Naive thymus-derived CD8-positive, alpha-beta T cell (primary cell): ENCODE measurements at places on chromosomes 13 and 19.

DNA sequence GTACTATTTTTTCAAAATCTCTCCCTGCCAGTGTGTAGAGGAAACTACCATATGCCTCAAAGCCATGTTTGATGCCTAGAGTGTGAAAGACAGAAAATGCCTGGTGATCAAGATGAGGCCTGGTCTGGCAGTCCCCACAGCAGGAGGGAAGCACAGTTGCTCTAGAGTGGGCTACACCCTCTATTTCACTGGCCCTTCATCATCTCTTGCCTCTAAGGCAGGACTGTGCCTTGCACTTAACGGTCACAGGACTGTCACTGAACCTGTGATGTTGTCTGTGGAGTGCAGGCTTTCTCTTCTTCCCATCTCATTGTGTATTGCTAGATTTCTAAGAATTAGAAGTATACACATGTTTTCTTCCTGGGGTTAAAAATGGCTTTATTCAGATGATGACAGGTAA is 16.3 kb downstream of the POLR1D start:
- H3K4me3 ChIP-seq = no peak overlapping the region
- peaks cover 75% of the 10 kb centered on the region for H3K4me1 ChIP-seq
- no peaks in the 10 kb centered on the region for H3K27me3 ChIP-seq

DNA sequence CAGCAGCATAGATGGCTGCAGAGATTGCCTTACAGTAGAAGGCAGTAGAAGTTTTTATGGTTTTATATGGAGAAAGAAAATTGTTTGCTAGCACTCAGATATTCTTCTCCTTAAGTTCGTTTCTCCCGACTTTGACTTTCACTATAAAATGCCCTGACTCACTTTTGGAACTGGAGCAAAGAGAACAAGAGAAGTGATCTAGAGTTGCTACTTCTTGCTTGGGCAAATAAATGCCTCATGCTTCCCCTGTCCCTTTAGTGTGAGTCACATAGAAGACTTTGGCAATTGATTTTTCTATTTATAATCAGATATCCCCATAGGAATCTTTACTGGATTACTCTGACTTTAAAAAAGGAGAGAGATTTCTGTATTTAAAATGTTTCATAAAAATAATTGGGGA is 46.9 kb downstream of the ITGBL1 start:
- H3K4me1 ChIP-seq = no peaks in the 10 kb centered on the region
- no peaks in the 10 kb centered on the region for H3K36me3 ChIP-seq
- H3K27ac ChIP-seq = no peak overlapping the region

DNA sequence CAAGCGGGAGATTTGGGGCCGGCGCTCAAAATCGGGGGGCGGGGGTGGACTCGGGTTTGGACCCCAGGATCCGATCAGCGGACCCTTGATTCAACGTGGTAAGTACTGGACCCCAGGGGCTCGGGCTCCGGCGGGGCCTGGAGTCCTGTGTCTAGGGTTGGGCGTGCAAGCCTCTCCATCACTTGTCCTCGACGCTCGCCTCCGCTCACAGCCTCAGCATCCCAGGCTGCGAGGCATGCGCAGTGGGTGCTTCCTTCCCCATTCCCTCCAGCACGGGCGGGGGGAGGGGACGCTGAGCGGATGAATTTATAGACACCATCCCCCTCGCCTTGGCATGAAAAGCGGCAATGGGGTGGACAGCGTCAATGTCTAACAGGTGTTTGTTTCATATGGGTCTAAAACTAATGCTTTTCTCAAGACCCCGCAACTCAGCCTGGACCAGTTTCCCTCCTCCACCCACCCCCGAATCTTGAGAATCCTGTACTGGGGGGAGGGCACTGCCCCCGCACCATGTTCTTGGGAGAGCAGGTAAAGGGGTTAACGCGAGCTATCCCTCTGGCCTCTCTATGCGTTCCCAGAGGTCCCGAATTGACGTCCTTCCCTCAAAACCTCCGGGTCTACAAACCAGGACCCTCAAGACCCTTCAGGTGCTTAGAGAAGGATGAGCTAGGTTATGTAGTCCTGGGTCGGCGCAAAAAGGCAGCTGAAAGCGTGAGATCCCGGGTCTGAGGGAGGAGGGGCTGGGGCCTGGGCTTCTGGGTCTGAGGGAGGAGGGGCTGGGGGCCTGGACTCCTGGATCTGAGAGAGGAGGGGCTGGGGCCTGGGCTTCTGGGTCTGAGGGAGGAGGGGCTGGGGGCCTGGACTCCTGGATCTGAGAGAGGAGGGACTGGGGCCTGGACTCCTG is 579 bp downstream of the CPT1C start:
- peak overlapping the region; percentile 92 for H3K4me3 ChIP-seq
- peak overlapping the region; percentile 93 for H3K27ac ChIP-seq

GRCh38 chr13:94620286-94620896 is 18.7 kb downstream of the GPR180 start:
- H3K36me3 ChIP-seq = no peaks in the 10 kb centered on the region
- no peak overlapping the region for H3K27ac ChIP-seq
- H3K27me3 ChIP-seq = no peaks in the 10 kb centered on the region
- DNase-seq = no peak

DNA sequence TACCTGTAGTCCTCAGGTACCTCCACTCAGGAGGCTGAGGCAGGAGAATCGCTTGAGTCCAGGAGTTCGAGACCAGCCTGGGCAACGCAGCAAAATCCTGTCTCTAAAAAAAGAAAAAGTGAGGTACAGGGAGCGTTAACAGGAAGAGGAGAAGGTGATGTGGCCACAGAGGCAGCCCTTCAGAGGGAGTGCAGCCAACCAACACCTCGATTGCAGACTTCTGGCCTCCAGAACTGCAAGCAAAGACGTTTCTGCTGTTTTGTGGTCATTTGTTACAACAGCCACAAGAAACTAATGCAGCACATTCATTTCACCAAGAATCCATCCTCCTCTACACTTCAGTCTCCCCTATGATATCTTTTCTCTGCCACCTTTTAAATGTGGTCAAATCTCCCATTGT is 145.2 kb downstream of the USP12 start:
- H3K36me3 ChIP-seq = no peaks in the 10 kb centered on the region
- peaks cover 7% of the 10 kb centered on the region for H3K4me1 ChIP-seq
- no peak overlapping the region for H3K4me3 ChIP-seq
- H3K27me3 ChIP-seq = peaks cover 28% of the 10 kb centered on the region
- H3K27ac ChIP-seq = peak overlapping the region; percentile 66

GRCh38 chr13:93690139-93690538 is 463.5 kb downstream of the GPC6 start:
- H3K36me3 ChIP-seq = no peaks in the 10 kb centered on the region
- H3K4me3 ChIP-seq = no peak overlapping the region

DNA sequence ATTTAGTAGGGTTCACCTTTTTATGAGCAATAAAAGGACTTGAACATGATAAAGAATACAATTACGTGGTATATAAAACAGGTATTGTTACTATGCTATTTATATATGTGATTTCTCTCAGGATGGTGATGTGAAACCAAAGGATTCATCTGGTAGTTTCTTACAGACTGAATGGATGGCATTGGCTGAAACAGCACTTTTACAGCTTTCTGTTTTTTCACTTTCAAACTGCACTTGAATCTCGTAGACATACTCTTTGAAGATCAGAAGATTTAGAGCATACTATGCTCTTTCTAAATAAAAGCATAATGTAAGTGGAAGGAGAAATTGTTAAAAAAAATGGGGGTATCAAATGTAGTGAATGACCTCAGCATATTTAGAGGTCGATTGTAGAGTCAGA is 354.8 kb downstream of the HS6ST3 start:
- H3K36me3 ChIP-seq = no peaks in the 10 kb centered on the region
- no peaks in the 10 kb centered on the region for H3K27me3 ChIP-seq
- no peak overlapping the region for H3K4me3 ChIP-seq
- DNase-seq = no peak

DNA sequence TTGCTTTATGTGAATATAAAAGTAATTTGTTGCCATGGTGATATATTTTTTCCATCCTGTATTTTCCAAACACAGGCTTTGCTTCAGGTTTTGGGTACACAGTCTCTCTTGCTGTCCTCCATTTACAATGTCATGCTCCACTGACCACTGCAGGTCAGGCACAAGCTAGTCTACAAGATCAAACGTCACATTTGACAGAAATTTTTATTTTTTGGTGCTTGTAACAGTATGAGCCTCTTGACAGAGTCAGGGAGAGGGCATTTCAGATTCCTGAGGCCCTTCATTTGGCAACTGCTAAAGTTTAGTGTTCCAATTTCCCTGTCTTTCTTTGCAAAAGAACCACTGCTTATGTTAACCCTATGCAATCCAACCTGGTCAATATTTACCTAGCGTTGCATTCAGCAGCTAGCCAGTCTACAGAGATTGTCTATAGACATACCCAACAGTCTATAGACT is 175.0 kb downstream of the RFC3 start:
- no peak for DNase-seq
- peak overlapping the region; percentile 33 for H3K27ac ChIP-seq
- no peaks in the 10 kb centered on the region for H3K4me1 ChIP-seq
- no peaks in the 10 kb centered on the region for H3K27me3 ChIP-seq

GRCh38 chr19:11269408-11269807 is 7.1 kb upstream of the DOCK6 start:
- no peak overlapping the region for H3K4me3 ChIP-seq
- no peak for DNase-seq
- peaks cover 8% of the 10 kb centered on the region for H3K36me3 ChIP-seq
- H3K4me1 ChIP-seq = no peaks in the 10 kb centered on the region
- peaks cover 30% of the 10 kb centered on the region for H3K27me3 ChIP-seq

- no peak overlapping the region for H3K27ac ChIP-seq
- no peaks in the 10 kb centered on the region for H3K27me3 ChIP-seq
- H3K4me3 ChIP-seq = no peak overlapping the region
- H3K4me1 ChIP-seq = peaks cover 12% of the 10 kb centered on the region
- no peaks in the 10 kb centered on the region for H3K36me3 ChIP-seq
Observed at GRCh38 chr13:112776971-112777370, 87.1 kb downstream of the ATP11A start.

DNA sequence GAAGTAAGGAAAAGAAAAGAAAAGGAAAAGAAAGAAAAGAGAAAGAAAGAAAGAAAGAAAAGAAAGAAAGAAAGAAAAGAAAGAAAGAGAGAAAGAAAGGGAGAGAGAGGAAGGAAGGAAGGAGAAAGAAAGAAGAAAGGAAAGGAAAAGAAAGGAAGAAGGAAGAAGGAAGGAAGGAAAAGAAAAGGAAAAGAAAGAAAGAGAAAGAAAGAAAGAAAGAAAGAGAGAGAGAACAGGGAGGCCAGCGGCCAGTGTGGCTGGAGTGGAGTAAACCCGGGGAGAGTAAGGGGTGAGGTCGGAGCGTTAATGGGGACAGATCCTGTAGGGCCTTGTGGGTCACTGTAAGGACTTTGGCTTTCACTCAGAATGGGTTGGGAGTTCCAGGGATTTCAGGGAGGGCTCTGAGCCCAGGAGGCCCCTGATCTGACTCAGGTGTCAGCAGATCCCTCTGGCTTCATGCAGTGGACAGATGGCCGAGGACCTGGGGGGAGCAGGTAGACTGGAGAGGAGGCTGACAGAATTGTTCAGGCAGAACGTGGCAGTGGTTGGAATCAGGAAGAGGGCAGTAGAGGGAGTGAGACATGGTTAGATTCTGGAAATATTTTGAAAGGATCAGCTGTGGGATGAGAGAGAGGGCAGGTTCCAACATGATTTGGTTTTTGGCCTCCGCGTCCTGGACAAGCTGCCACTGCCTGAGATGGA is 19.8 kb upstream of the FXYD3 start:
- no peak for DNase-seq
- no peak overlapping the region for H3K27ac ChIP-seq

GRCh38 chr13:51769455-51770127 is 34.4 kb downstream of the DHRS12 start:
- peaks cover 13% of the 10 kb centered on the region for H3K4me1 ChIP-seq
- H3K36me3 ChIP-seq = peaks cover 29% of the 10 kb centered on the region
- no peaks in the 10 kb centered on the region for H3K27me3 ChIP-seq
- H3K27ac ChIP-seq = no peak overlapping the region

GRCh38 chr19:45774765-45775164 is 5.7 kb upstream of the SIX5 start:
- H3K27me3 ChIP-seq = peaks cover 33% of the 10 kb centered on the region
- peaks cover 33% of the 10 kb centered on the region for H3K36me3 ChIP-seq
- no peak overlapping the region for H3K27ac ChIP-seq
- H3K4me3 ChIP-seq = no peak overlapping the region
- peaks cover 22% of the 10 kb centered on the region for H3K4me1 ChIP-seq

DNA sequence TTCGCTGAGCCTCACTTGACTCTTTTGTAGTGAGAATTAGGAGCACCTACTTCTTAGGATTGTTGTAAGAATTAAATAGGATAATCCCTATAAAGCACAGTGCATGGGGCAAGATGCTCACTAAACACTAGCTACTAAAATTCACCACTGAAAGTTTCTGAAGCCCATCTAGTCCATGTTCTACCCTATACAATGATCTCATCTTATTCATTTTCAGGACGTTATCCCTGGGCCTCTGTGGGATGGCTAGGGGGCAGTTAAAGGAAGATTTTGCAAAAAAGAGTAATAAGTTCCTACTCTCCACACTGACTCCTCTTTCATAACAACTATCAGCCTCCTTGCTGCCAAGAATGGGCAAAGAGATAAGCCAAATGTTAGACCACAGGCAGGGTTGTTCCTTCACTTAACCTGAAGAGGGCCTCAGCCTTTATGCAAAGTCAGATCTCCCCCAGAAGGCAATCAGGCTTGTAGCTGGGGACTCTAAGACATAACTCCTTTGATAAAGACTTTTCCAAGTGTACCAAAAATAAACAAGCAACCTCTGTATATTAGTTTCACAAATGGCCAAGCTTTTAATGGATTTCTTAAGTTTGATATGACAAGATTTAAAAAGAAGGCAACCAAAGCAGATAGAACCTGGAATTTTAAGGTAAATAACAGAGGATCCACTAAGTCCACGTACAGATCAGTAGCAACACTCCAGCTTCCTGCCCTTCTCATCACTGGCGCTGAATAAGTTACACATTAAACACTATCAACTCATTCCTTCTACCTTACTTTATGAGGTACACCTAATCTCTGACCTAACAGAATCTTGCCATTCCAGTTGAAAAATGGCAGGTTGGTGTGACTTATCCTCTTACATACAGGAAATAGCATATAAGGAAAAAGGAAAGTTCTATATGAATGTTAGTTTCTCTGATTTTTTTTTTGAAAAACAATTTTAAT is 44.4 kb downstream of the ELF1 start:
- DNase-seq = no peak
- H3K36me3 ChIP-seq = peaks cover 9% of the 10 kb centered on the region
- no peaks in the 10 kb centered on the region for H3K27me3 ChIP-seq
- H3K4me1 ChIP-seq = peaks cover 97% of the 10 kb centered on the region

DNA sequence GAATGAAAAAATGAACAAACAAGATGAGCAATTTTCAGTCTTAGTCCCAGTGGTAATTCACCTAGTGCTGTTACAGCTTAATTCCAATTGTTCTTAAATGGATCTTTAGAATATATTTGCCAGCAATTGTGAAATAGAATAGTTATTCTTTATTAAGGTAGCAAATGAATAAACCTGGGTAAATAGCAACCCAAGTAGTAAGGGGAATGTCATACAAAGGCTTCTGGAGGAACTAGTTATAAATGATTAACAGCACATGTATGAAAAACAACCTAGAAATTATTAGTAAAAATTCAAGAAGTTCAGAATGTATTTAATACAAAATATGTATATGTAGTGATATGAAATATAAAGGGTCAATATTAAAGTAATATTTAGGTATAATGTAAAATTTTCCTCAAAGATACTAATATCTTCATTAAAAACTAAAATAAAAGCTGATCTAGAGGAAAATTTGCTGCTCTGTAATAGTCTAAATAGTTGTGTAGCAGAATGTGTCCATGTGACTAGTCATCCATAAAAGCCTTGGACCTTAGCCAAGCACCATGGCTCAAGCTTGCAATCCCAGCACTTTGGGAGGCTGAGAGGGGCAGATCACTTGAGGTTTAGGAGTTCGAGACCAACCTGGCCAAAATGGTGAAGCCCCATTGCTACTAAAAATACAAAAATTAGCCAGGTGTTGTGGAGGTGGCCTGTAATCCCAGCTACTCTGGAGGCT is 535.9 kb upstream of the ATXN8OS start:
- H3K4me1 ChIP-seq = no peaks in the 10 kb centered on the region
- no peak overlapping the region for H3K4me3 ChIP-seq
- no peak for DNase-seq
- no peaks in the 10 kb centered on the region for H3K27me3 ChIP-seq
